Activated T-cell treated with anti-CD3 and anti-CD28 coated beads for 4 hours (primary cell): ENCODE measurements at places on chromosomes 7 and 10.

- no peak for DNase-seq
Observed at GRCh38 chr10:84397735-84398144, 69.4 kb downstream of the CCSER2 start.

GRCh38 chr10:115129752-115130151 lies 36.6 kb downstream of the ATRNL1 start:
- DNase-seq, result no peak

DNA sequence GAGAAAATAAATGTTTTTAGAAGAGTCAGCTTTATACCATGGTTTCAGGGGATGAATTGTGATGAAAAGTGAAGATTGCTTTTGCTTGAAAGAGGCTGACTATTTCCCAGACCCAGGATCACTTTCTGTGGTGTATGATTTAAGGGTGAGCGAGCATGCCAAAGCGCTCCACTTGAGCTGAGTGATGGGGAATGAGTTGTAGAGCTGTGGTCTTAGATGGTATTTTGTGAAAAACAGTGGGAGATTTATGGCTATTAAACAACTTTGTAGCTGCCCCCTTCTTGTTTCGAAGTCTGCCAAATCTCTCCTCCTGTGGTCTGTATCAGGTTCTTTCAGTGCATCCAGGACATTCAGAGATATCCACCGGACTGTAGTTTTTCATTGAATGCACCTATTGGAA lies 888.2 kb downstream of the LRMDA start:
- no peak for DNase-seq

DNA sequence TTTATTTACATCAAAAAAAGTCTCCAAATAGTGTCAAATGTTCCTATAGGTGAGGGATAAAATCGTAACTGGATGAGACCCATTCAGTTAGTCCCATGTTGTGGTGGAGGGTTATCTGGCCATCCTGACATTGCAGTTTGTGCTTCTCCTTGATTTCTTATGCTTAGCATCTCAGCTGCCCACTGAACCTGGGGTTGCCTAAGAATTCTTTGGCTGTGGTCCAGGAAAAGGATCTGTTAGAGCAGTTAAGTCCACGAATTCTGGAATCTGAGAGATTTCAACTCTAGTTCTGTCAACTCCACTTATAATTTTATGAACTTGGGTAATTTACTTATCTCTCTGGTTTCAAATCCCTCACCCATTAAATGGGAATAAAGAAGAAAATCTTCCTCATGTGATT lies 1673.4 kb downstream of the REEP3 start:
- DNase-seq, result no peak

- no peak for DNase-seq
Observed at GRCh38 chr7:140726281-140726680, 29.8 kb downstream of the NDUFB2 start.
